ENCODE measurements at places on chromosomes 5 and 9.
A peak's percentile ranks its signal among the peaks of the same experiment; 100 is the strongest.

DNA sequence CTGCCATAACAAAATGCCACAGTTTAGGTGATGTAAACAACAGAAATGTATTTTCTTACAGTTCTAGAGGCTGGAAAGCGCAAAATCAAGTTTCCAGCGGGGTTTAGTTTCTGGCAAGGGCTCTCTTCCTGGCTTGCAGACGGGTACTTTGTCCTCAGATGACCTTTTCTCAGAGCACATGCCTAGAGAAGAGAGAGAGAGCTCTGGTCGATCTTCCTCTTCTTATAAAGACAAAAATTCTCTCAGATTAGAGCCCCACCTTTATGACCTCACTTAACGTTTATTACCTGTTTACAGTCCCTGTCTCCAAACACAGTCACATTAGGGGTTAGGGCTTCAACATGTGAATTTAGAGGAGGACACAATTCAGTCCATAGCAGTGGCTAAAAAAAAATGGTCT is 119.7 kb downstream of the CETN3 start:
- peak; percentile 21 for DNase-seq

DNA sequence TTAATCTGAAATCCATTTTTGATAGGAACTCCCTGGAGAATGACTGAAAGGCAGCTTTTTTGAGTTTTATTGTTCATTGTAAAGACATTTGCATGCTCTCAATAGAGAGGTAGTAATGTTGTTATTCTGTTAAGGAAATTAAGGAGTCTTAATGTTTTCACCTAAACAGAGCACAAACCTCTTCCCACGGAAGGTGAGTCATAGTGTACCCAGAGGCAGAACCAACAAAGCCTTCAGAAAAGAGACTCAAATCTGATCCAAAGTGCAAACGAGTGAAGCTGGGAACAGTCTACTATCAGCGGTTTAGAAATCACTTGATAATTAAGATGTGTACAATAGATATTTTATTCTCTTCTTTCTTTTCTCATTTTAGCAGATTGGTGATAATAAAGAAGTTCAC is 470.5 kb downstream of the PLK2 start:
- no peak for DNase-seq

GRCh38 chr9:90914868-90915483 is 113.4 kb downstream of the SYK start:
- peak; percentile 70 for DNase-seq

- peak; percentile 76 for DNase-seq
Measured at GRCh38 chr5:33195431-33196165, 245.2 kb upstream of the TARS1 start.

GRCh38 chr5:165400086-165400485 is 1894.7 kb downstream of the MAT2B start:
- DNase-seq: no peak

DNA sequence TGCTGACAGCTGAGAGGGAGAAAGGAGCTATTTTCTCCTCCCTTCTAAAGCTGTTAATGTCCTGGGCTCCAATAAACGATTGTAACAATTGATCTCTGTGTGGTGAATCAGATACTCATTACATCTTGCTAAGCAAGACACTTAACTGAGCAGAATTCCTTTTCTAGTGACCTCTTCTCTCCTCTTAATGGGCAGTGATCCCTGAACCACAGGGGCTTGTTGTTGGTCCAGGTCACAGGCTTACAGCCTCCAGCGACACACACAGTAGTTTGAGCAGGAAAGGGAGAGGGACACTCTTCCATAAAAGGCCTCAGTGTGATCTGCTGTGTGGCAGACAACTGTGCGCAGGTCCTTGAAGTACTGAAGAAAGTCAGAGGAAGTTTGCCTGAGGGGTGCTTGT is 58.5 kb upstream of the MYO10 start:
- no peak for DNase-seq

- no peak for DNase-seq
Measured at GRCh38 chr9:129359162-129359811, 181.2 kb upstream of the IER5L start.

DNA sequence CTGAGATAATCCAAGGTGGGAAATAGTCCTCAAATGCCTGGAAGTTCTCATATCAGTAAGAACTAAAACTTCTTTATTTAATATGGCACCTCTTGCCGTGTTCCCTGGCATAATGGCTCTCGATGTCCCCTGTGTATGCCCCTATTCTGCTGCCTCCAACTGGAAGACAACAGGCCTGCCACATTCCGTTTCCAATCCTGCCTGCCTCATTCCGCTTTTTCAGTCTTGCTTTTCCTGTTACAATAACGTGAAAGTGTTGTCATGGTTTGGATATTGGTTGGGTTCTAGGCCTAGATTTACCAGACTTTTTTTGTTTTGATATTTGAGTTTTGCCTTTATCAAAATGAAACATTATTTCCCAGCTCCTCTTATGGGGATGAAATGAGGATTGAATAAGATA is 98.2 kb downstream of the FOCAD start:
- DNase-seq: no peak

GRCh38 chr9:78296201-78296892 is 578 bp upstream of the PSAT1 start:
- peak; percentile 68 for DNase-seq

DNA sequence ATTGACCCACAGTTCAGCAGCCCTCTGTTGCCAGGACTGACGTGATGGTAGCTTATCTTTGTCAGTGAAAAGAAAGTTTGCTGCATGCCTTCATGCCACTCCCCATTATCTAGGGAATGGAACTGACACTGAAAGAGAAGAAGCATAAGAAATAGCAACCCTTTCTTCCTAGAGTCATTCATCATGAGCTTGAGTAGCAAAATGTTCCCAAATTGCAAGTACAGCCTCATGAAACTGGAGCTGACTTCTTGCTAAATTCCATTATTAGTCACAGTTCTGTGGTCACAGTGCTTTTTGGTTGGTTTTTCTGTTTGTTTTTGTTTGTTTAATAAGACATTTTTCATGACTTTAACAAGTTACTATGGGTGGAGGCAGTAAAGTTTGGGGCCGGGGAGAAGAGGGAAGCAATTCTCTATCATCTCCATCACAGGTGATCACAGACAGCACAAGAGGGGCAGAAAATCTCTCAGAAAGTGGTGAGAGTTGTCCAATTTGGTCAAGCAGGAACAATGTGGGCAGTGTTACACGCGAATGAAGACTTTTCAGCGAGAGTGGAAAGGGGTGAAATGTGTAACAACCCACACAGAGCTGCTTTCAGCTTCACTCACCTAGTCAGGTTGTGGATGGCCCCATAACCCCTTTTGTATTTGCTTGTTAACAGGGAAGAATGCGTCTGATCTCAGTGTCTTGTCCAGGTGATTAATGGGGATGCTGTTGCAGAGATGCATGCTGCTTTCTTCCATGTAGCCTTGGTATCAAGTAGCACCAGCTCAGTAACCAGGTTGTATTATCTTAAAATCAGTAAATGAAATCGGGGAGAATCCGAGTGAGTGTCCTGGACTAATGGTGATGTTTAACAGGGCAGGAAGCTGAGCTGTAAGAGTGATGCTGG is 440.4 kb downstream of the DMRT2 start:
- peak; percentile 28 for DNase-seq

DNA sequence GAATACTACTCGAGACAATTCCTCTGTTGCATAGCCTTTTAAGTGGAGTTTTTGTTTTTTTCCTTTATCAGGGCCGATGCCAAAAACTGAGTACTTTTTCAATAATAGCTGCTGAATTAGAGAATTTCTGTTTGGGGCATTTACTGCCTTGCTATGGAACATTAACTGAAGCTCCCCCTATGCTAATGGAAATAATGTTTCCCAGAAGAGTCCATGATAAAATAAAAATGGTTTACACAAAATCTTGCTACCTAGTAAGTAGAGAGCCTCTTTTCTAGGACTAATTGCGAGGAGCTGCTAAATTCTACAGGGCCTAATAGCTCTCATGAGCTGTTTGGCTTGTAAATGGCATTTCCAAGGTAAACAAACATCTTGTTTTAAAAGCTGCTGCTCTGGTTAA is 128.2 kb upstream of the MYO10 start:
- peak; percentile 36 for DNase-seq

DNA sequence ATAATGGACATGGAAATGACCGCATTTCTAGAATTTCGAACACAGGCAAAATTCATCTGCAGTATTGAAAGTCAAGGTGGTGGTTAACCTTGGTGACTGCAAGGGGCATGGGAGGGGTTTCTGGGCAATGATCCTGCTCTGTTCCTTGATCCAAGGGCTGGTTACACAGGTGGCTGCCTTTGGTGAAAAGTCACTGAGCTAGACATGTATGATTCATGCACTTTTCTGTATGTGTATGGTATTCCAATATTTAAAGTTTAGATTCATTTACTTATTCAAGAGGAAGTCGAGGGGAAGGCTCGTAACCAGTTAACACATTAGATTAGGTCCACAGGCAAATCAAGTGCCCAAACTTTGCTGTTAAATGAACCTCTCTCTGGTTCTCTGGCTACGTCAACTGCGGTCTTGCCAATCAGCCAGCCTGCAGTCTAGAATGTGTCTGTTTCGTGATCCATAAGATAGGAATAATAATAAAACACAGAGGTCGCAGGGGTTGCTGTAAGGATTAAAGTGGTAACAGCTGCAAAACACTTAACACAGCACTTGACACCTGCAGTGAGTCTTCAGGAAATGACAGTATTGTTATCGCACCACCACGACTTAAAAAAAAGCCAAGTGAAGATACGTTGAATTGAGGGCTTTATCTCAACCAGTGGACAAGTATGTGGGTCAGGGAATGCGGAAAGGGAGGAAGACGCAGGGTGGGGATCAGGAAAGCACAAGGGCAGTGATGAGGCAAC is 92.5 kb downstream of the TLE1 start:
- DNase-seq: no peak

GRCh38 chr5:168851902-168852321 is 272.7 kb upstream of the PANK3 start:
- peak; percentile 81 for DNase-seq

GRCh38 chr9:23541976-23542375 is 284.1 kb downstream of the ELAVL2 start:
- no peak for DNase-seq

GRCh38 chr5:113937301-113937700 is 423.8 kb downstream of the YTHDC2 start:
- no peak for DNase-seq

DNA sequence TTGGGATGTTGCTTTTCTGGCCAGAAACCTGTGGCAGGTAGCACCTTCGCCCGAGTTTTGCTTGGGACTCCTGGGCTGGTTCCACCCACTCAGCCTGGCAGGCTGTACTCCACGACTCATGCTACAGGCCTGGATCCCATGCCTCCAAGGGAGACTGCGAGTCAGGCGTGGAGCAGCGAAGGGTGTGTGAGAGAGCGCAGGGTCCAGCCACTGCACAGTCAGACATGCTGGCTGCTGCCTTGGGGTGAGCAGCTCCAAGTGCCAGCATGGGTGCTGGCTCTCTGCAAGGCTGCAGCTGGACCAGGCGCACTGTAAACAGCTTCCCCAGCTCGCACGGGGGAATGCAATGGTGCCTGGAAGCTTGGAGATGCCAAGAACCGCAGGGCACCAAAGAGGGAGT is 249.6 kb upstream of the EDIL3 start:
- no peak for DNase-seq

DNA sequence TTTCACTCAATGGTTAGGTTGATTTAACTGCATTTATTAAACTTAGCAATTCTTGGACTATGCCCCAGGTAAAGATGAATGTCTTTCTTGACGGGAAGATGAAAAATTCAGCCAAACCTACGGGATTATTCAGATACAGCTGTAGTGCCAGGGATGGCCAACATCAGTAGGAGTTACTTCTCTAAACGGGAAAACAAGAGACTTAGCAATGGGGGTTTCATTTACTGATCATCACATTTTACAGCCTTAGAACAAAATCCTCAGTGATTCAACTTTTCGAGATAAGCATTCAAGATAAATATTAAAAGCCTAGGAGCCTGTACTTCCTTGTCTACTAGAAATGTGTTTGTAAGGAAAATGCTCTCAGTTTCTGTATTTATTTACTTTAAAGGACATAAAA is 46.1 kb downstream of the S1PR3 start:
- DNase-seq: no peak

DNA sequence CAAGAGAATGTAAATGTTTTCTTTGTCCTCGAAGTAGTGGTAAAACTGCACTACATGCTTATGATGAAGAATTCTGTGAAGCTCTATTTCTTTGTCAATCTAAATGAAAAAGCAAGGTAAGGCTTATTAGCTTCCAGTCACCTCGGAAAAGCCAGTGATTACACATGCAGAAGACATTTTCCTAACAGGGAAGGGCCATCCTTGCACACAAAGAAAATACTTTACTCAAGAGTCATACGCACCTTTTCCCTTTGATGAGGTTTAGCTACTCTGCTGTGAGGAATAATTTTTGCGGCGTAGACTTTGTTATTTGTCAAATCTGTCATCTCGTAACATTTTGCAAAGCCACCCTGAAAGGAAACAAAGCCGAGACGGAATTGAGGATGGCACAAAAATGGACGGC is 1.1 kb downstream of the PLK2 start:
- no peak for DNase-seq

DNA sequence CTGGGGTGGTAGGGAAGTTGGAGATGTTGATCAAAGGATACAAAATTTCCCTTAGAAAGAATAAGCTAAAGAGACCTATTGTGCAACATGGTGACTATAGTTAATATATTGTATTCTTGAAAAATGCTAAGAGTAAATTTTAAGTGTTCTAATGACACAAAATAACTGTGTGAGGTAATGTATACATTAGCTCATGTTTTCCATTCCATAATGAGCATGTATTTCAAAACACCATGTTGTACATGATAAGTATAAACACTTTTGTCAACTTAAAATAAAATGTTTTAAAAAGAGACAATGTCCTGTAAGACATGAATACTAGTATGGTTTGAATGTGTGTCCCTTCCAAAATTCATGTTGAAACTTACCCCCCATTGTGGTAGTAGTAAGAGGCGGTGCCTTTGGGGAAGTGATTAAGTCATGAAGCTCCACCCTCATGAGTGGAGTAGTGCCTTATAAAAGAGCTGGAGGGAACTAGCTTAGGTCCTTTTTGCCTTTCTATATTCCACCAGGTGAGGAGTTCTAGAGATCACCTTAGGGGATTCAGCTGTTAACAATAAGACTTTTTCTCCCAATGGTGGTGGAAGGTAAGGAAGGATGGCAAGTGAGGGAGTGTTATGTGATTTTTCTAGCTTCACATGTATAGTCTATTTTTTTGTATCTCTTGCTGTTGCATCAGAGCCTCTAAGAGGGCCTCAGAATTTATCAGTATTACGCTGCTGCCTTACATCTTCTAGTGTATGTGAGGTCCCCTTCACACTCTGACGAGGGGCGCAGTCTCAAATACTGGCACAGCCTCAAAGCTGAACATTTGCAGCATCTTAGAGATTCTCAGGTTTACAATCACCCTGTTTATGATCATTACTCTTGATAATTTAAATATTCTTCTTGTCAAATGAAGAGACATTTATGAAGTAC is 94.9 kb upstream of the NREP start:
- DNase-seq: no peak

- DNase-seq: peak; percentile 1
Measured at GRCh38 chr5:24439465-24439864, 205.3 kb downstream of the CDH10 start.

- DNase-seq: peak; percentile 83
Measured at GRCh38 chr9:107487521-107488374, 1.8 kb downstream of the KLF4 start.

- DNase-seq: no peak
Measured at GRCh38 chr5:146238973-146239372, 35.6 kb downstream of the RBM27 start.

All from muscle of leg (tissue), 16 donors.